Spleen (tissue), 13 donors: ENCODE measurements at places on chromosomes 5 and 9. TPM values are rescaled to one million over a fixed set of nuclear protein-coding genes. Genes with fewer than 3 reads are reported as not detected.

GRCh38 chr5:15243301-15244020 lies 256.5 kb upstream of the FBXL7 start:
- H3K27ac ChIP-seq: no peak overlapping the region
- DNase-seq: no peak
- no peak overlapping the region for H3K4me3 ChIP-seq
- H3K36me3 ChIP-seq: no peaks in the 10 kb centered on the region
- H3K4me1 ChIP-seq: no peaks in the 10 kb centered on the region

MRPS30 gene
- total RNA-seq: 32.8 TPM

GRCh38 chr5:1633605-1634336 lies 110.0 kb upstream of the LPCAT1 start:
- peak; percentile 96 for DNase-seq
- peaks cover 29% of the 10 kb centered on the region for H3K4me1 ChIP-seq
- peak overlapping the region; percentile 59 for H3K4me3 ChIP-seq
- H3K36me3 ChIP-seq: peaks cover 6% of the 10 kb centered on the region

C9orf40 gene
- 5.0 TPM for total RNA-seq

- no peak for DNase-seq
- H3K27me3 ChIP-seq: no peaks in the 10 kb centered on the region
- H3K4me1 ChIP-seq: no peaks in the 10 kb centered on the region
- no peak overlapping the region for H3K27ac ChIP-seq
- H3K4me3 ChIP-seq: no peak overlapping the region
- no peaks in the 10 kb centered on the region for H3K36me3 ChIP-seq
Observed at GRCh38 chr5:175321927-175322532, 122.0 kb downstream of the DRD1 start.

- no peak for DNase-seq
- H3K27me3 ChIP-seq: no peaks in the 10 kb centered on the region
- no peaks in the 10 kb centered on the region for H3K36me3 ChIP-seq
- no peak overlapping the region for H3K27ac ChIP-seq
Observed at GRCh38 chr5:125042261-125042890, 295.9 kb upstream of the ZNF608 start.

- H3K4me3 ChIP-seq: no peak overlapping the region
- H3K36me3 ChIP-seq: peaks cover 68% of the 10 kb centered on the region
- no peaks in the 10 kb centered on the region for H3K27me3 ChIP-seq
Observed at GRCh38 chr5:1074226-1074625, 37.6 kb downstream of the SLC12A7 start.

DNA sequence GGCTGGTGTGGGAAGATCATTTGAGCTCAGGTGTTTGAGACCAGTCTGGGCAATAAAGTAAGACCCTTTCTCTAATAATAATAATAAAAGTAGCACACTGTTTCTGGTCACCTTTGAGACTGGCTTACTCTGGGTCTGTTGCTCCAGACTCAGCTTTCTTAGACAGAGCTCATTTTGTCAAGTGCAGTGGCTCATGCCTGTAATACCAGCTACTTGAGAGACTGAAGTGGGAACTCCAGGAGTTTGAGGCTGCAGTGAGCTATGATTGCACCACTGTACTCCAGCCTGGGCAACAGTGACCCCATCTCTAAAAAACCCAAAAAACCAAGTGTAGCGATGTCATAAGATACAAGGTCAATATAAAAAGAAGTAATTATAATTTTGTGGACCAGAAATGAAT lies 36.4 kb upstream of the RNU6ATAC start:
- no peaks in the 10 kb centered on the region for H3K27me3 ChIP-seq
- H3K27ac ChIP-seq: no peak overlapping the region
- H3K4me3 ChIP-seq: no peak overlapping the region
- no peaks in the 10 kb centered on the region for H3K36me3 ChIP-seq
- no peak for DNase-seq

SOHLH1 gene
- not detected for total RNA-seq

- no peaks in the 10 kb centered on the region for H3K27me3 ChIP-seq
- no peak overlapping the region for H3K4me3 ChIP-seq
- no peak for DNase-seq
- no peak overlapping the region for H3K27ac ChIP-seq
Observed at GRCh38 chr9:95645992-95646391, 129.2 kb upstream of the PTCH1 start.

C5orf58 gene
- not detected for total RNA-seq

GRCh38 chr5:133387091-133387490 lies 225.2 kb downstream of the FSTL4 start:
- no peak overlapping the region for H3K4me3 ChIP-seq
- no peak for DNase-seq
- H3K27me3 ChIP-seq: peaks cover 19% of the 10 kb centered on the region
- no peaks in the 10 kb centered on the region for H3K4me1 ChIP-seq

DNA sequence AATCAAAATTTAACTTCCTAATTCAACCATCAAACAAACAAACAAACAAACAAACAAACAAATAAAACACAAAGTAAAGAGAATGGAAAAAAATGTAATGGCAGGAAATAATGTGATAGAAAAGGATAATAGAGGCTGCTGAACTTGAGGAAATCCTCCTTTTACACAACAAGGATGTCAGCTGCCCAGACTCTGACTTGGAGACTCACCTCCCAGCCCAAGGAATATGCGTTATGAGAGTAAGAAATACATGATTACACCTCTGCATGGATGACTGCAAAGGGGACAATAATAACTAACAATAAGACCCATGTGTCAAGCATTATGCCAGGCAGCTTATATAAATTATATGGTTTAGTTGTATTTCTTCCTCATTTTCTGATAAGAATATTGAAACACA lies 46.6 kb upstream of the JAK2 start:
- no peak for DNase-seq
- H3K36me3 ChIP-seq: no peaks in the 10 kb centered on the region
- no peaks in the 10 kb centered on the region for H3K27me3 ChIP-seq
- no peak overlapping the region for H3K4me3 ChIP-seq
- H3K4me1 ChIP-seq: peaks cover 54% of the 10 kb centered on the region

DNA sequence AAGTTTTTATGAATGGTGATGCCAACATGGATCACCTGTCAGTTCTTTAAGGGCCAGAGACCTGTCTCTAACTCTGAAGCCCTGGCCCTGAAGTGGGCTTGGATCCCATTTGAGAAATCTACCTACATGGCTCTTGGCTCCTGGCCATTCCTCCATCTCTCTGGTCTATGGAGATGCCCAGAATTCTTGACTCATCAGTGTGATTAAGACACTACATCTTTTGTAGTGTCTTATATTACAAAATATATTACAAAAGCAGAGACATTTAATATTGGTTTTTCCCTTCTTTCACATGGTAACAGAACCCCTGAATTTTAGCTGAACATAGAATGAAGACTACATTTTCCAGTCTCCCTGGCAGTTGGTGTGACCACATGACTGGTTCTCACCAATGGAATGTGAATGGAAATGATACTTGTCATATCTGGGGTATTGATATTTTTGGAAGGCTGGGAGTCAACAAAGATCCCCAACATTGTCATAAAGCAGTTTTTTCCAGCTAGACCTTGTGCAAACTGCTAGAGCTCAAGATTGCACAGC lies 198.3 kb downstream of the SREK1 start:
- no peaks in the 10 kb centered on the region for H3K36me3 ChIP-seq
- H3K27me3 ChIP-seq: no peaks in the 10 kb centered on the region
- DNase-seq: no peak
- H3K4me1 ChIP-seq: no peaks in the 10 kb centered on the region
- H3K27ac ChIP-seq: no peak overlapping the region
- no peak overlapping the region for H3K4me3 ChIP-seq

MZB1 gene
- total RNA-seq: 72.6 TPM

- H3K27ac ChIP-seq: no peak overlapping the region
- H3K4me1 ChIP-seq: no peaks in the 10 kb centered on the region
- H3K36me3 ChIP-seq: no peaks in the 10 kb centered on the region
- DNase-seq: no peak
Observed at GRCh38 chr9:120032639-120033038, 547.3 kb downstream of the CDK5RAP2 start.

GRCh38 chr5:123421773-123422172 lies 1.4 kb downstream of the CEP120 start:
- peak overlapping the region; percentile 71 for H3K4me3 ChIP-seq
- H3K27ac ChIP-seq: no peak overlapping the region
- DNase-seq: no peak
- peaks cover 22% of the 10 kb centered on the region for H3K36me3 ChIP-seq
- peaks cover 24% of the 10 kb centered on the region for H3K4me1 ChIP-seq

DNA sequence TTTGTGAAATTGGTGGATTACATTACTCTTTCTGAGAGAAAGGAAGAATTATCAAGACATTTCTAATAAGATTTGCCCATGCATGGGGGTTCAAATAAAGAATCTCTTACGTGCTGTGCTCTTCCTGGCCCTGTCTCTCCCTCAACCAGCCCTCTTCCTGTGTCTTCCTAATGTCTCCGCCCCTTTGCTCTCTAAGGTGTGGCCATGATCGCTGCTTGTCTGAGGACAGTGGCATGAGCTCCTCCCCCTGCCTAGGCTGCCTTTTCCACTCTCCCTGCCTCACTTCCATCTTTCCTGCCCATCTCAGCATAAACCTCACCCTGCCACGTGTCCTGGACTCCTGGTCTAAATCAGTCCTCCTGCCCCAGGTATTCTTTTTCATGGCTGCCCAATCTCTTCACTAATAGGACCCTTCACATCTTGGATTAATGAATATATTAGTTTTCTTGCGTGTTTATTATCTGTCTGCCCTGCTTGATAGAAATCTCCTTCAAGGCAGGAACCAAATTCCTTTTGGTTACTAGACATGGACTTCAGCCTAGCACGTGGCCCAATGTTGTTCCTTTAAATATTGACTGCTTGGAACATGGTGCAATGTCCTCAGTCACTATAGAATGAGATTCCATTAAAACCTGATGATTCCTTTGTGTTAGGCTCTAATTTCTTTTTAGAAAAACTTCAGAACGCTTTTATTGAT lies 122.3 kb downstream of the MTRR start:
- no peak for DNase-seq
- H3K36me3 ChIP-seq: no peaks in the 10 kb centered on the region
- no peaks in the 10 kb centered on the region for H3K27me3 ChIP-seq
- no peak overlapping the region for H3K27ac ChIP-seq
- H3K4me1 ChIP-seq: no peaks in the 10 kb centered on the region
- no peak overlapping the region for H3K4me3 ChIP-seq

DNA sequence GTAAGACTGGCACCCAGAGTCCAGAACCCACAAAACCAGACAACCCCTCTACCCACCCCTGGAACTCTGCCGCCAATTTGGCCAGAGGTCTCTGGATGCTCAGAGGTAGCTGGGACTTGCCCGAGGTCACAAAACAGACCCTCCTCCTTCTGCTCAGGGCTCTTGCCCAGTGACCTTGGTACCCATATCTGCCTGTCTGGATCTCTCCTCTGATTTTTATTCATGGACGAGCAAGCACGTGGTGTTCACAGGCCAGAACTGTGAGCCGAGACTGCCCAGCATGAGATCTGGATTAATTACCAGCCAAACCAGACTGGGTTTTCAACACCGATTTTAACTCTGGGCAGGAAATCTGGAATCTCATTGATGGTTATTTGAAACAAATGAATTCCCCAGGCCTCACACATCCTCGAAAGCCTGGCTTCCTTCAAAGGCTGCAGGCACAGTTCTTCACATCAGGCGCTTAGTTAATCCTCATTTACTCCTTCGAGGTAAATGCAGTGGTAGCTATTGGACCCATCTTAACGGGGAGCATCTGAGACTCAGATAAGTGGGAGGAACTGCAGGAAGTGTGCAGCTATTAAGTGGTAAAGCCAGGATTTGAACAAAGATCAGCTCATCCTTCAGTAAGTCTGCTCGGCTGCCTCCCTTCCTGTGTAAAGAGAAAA lies 21.4 kb downstream of the COL27A1 start:
- no peak overlapping the region for H3K4me3 ChIP-seq
- no peak overlapping the region for H3K27ac ChIP-seq
- DNase-seq: no peak
- H3K27me3 ChIP-seq: no peaks in the 10 kb centered on the region
- no peaks in the 10 kb centered on the region for H3K36me3 ChIP-seq
- peaks cover 56% of the 10 kb centered on the region for H3K4me1 ChIP-seq

EPB41L4B gene
- total RNA-seq: 0.09 TPM

DNA sequence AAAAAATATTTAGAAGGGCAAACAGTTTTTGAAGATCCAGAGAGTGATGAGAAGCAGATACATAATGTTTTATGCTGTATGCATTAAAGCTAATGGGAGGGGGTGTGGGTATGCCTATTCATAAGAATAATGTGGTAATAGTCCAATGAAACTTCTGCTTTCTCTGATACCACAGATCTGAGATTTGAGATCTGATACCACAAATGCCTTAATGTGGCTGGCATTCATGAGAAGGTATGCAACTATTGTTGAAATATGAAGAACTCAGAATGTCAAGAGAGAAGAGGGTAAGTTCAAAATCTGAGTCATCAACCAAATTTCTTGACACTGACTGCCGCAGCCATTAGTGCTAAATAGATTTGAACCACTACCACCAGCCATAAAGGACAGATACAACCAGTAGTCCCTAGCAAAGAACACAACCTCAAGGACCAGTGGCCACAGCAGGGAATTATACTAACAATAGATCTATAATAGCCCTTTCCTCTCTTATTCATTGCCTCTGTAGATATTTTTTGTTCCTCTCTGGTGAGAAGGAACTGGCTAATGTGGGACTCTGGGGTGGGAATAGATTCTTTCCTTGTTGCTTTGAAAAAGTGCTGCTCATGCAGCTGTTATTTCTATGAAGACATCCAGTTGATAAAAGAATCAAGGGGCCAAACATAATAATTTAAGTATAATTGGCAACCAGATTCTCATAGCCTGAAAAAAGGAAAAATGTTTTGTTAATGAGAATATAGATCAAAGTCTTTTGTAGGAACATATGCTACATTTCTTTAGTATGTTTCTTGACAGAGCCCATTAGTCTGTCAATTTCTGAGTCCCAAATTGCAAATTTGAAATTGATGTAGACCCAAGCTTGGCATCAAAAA lies 256.5 kb upstream of the ZNF608 start:
- no peak for DNase-seq
- H3K4me3 ChIP-seq: no peak overlapping the region
- H3K36me3 ChIP-seq: no peaks in the 10 kb centered on the region

- H3K36me3 ChIP-seq: no peaks in the 10 kb centered on the region
- no peak for DNase-seq
Observed at GRCh38 chr9:24936117-24936516, 390.4 kb upstream of the IZUMO3 start.

DNA sequence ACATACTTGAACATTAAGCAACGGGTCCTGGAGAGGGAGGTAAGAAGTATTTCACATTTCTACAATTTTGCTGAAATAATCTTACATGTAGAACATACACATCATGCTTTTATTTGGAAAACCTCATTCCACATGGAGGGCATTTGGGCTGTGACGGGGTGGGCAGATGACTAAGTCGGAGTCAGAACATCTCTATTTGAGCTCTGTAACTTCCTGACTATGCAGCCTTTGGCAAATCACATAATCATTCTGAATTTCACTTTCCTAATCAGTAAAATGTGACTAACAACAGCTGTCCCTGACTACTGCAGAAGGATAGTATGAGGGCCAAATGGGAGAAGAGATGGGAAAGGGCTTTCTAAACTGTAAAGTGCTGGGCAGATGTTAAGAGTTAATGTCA lies 17.1 kb upstream of the IL6ST start:
- DNase-seq: no peak
- peak overlapping the region; percentile 18 for H3K27ac ChIP-seq
- H3K4me1 ChIP-seq: no peaks in the 10 kb centered on the region
- H3K27me3 ChIP-seq: no peaks in the 10 kb centered on the region

ABLIM3 gene
- total RNA-seq: 23.4 TPM

PTPRD gene
- 9.9 TPM for total RNA-seq

C6 gene
- 0.58 TPM for total RNA-seq

SEMA5A gene
- total RNA-seq: 23.3 TPM
